ENCODE measurements at places on chromosomes 13 and 19.
A peak's percentile ranks its signal among the peaks of the same experiment; 100 is the strongest.

DNA sequence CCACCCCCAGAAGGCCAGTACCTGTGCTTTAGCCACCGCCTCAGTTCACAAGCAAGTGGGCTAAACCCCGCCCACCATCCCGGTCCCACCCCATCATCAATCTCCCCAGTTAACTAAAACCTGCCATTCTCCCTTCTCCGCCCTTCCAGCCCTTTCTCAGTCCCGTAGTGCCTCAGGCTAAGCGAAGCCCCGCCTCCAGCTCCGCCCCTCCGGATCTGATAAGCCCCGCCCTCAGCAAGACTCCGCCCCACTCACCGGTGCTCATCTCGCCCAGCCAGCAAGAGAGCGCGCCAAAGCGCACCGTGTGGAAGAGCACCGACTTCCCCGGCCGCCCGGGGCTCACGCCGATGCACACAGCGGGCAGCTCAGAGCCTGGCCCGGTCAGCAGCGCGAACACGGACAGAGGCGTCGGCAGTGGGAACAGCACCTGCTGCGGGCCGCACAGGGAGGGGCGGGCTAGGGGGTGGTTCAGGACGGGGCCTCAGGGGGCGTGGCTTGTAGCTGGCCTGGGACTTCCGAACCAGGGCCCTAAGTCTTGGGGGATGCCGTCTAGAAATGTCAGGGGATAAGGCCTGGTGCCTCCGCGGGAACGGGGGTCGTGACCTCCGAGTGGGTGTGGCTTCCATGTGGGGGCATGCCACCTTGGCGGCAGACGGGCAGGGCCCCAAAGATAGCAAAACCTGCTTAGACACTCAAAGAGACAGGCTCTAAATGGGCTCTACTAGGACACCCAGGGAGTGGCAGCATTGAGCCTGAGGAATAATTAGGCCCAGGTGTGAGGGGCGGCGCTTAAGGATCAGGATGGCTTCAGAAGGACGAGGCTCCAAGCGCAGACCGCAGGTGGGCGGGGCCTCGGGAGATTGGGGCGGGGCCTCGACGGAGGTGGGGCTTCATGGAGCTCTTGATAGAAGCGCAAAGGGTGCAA, 21.4 kb downstream of the MAP4K1 start:
- H3K27me3 ChIP-seq: no peaks in the 10 kb centered on the region
- H3K4me1 ChIP-seq: peaks cover 7% of the 10 kb centered on the region
- no peak overlapping the region for H3K27ac ChIP-seq
- no peaks in the 10 kb centered on the region for H3K36me3 ChIP-seq

GRCh38 chr19:46766569-46767317, 20.5 kb upstream of the STRN4 start:
- H3K4me3 ChIP-seq: no peak overlapping the region
- H3K36me3 ChIP-seq: no peaks in the 10 kb centered on the region
- no peak for DNase-seq
- no peaks in the 10 kb centered on the region for H3K4me1 ChIP-seq
- H3K27me3 ChIP-seq: no peaks in the 10 kb centered on the region

DNA sequence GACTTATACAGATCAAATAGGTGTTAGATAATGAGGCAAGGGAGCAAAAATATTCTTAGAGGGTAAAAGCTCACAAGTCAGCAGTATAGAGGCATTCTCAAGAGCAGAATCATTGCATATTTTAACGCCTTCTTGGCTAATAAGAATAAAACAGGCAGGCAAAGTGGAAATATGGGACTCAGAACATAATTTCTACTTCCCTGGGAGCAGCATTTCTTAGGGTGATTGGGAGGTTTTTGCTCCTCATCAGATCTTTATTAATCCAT, 39.6 kb downstream of the LHFPL6 start:
- no peak overlapping the region for H3K4me3 ChIP-seq
- no peaks in the 10 kb centered on the region for H3K4me1 ChIP-seq
- no peaks in the 10 kb centered on the region for H3K27me3 ChIP-seq

GRCh38 chr13:89199138-89199537, 1528.0 kb downstream of the SLITRK5 start:
- no peaks in the 10 kb centered on the region for H3K36me3 ChIP-seq
- H3K27me3 ChIP-seq: no peaks in the 10 kb centered on the region
- H3K4me1 ChIP-seq: no peaks in the 10 kb centered on the region
- H3K27ac ChIP-seq: no peak overlapping the region

DNA sequence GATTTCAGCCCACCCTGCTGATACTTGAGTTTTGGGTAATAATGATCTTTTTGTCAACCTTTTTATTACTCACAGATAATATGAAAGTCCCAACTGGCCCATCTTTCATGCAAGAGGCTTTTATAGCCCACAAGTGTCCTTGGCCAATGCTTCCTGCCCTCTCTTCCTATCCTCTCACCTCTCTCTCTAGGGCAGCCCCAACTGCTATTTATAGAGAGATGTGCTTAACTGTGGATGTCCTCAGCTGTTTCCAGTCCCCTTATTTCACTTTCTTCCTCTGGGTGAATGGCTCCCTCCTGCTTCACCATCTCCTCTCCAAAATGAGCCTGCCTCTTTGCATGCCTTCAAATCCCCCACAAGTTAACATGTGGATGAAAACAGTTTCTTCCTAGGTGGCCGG, 27.4 kb downstream of the ARHGEF7 start:
- H3K4me3 ChIP-seq: no peak overlapping the region
- H3K27ac ChIP-seq: no peak overlapping the region
- DNase-seq: no peak

GRCh38 chr19:41689993-41690800, 2.1 kb upstream of the CEACAM7 start:
- H3K4me3 ChIP-seq: peak overlapping the region; percentile 37
- no peak for DNase-seq
- no peaks in the 10 kb centered on the region for H3K4me1 ChIP-seq
- H3K27ac ChIP-seq: no peak overlapping the region

DNA sequence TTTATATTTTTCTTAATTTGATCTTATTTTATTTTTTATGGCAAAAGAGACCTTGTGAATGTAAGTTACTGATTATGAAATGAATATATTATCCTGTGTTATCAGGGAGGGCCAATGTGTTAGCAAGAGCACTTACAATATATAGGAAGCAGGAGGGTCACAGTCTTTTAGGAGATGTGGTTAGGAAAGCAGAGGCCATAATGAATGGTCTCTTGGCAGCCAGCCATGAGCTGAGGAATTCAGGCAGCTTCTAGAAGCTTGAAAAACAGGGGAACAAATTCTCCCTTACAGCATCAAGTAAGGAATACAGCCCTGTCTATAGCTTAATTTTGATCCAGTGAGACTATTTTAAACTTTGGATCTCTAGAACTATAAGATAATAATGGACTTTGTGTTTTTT, 2374.6 kb downstream of the PCDH9 start:
- DNase-seq: no peak
- no peak overlapping the region for H3K27ac ChIP-seq
- H3K27me3 ChIP-seq: no peaks in the 10 kb centered on the region
- H3K4me1 ChIP-seq: no peaks in the 10 kb centered on the region
- H3K36me3 ChIP-seq: no peaks in the 10 kb centered on the region

GRCh38 chr13:29855009-29855408, 4.6 kb upstream of the UBL3 start:
- DNase-seq: peak; percentile 63
- H3K36me3 ChIP-seq: no peaks in the 10 kb centered on the region
- H3K27ac ChIP-seq: peak overlapping the region; percentile 88
- peaks cover 21% of the 10 kb centered on the region for H3K4me1 ChIP-seq

GRCh38 chr13:74134221-74134776, at the start of gene KLF12:
KLF12 (minus strand) TSS chr13:74134404.
- no peaks in the 10 kb centered on the region for H3K36me3 ChIP-seq
- H3K4me1 ChIP-seq: no peaks in the 10 kb centered on the region
- H3K4me3 ChIP-seq: peak within 1 kb of the TSS; percentile 91
- peak within 1 kb of the TSS; percentile 84 for H3K27ac ChIP-seq

GRCh38 chr19:4506449-4507149, 11.7 kb downstream of the PLIN4 start:
- peak; percentile 4 for DNase-seq
- no peaks in the 10 kb centered on the region for H3K27me3 ChIP-seq
- H3K4me1 ChIP-seq: no peaks in the 10 kb centered on the region
- H3K4me3 ChIP-seq: no peak overlapping the region

GRCh38 chr19:35194012-35194984, 34.2 kb downstream of the FAM187B start:
- no peaks in the 10 kb centered on the region for H3K27me3 ChIP-seq
- H3K4me3 ChIP-seq: no peak overlapping the region
- no peak for DNase-seq
- H3K4me1 ChIP-seq: no peaks in the 10 kb centered on the region
- H3K36me3 ChIP-seq: no peaks in the 10 kb centered on the region
- H3K27ac ChIP-seq: no peak overlapping the region

All from trophoblast cell (in vitro differentiated cells and primary cell).